ENCODE measurements at places on chromosomes 16 and 17.

DNA sequence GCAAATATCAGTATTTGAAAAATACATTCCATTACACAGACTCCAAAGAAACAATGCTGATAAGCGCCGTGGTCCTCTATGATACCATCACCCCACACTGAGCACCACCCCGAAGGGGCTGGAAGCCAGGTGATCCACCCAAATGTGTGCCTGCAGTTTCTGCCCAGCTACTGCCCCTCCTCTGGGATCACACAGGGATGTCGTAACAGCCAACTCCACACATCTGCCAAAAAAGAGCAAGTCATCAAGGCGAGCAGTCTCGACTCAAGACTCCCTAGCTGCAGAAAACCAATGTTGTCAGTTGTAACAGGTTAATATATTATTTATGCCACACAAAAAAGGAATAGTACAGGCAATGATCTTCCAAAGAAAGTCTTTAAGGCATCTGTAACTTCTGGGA, 21.0 kb downstream of the CYB5D2 start:
- no peak for DNase-seq

DNA sequence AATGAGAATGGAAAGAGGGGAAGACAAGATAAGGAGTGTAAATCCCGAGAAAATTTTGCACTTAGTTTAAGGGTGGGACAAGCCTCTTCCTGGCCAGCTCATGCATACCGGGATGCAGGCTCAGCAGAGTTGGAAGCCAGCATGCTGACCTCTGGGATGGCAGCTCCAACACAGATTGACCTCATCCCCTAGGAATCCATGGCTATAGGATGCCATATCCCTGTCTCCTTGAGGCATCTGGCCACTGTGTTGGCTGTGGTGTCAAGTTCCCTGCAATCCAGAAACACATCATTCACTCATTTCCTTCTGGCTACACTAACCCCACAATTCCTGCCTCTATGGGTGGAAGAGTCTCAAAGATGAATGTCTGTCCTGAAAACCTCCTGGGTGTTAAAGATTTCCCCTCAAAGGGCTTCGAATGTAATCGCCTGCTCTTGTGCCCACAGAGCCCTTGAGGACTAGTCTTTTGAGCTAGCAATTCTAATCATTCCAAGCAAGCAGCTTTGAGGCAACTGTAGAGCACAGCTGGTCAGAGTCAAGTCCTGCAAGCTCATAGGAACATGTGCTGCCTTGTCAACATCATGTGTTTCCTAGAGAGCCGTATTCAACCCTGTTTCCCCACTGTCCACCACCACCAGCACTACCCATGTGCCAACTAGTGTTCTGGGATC, 141.4 kb downstream of the PMP22 start:
- no peak for DNase-seq

DNA sequence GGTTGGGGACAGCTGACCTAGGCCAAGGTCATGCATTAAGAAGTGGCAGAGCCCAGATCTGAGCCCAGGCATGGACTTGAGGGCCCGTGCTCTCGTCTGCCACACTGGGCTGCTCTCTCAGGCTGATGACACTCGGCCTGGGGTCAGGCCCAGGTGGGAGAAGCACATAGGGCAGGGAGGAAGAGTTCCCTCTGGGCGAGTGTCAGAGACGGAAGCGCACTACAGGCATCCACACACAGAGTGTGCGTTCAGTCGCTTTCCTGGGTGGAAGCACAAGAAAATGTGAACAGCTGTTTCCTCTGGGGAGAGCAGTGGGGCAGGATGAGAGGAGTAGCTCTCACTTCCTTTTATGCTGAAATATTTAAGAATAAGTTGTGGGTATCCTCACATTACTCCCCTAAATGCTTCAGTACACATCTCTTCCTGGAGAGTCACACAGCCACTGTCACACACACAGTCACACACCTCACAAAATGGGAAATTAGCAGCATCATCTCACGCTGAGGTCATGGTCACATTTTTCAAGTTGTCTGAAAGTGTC, 59.7 kb downstream of the B9D1 start:
- DNase-seq: no peak

- DNase-seq: no peak
These were observed 7.9 kb upstream of the RNF222 start for GRCh38 chr17:8405499-8406016.

DNA sequence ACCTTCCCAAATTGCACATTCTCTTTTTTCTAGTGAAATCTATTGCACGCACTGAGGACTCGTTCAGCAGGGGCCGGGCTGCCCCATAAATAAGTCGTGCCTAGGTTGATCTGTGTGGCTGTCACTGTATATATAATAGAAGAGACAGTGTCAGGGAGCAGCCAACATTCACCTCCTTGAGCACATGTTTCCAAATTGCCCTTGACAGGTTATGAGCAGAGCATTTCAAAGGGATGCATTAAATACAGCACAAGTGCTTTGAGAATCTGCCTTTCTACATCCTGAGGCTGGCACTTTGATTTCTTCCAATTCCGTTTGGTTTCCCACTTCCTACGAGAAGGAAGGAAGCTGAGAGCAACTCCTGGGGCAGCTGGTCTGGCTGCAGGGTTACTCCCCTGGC, 291.2 kb downstream of the NPIPA8 start:
- DNase-seq: no peak

DNA sequence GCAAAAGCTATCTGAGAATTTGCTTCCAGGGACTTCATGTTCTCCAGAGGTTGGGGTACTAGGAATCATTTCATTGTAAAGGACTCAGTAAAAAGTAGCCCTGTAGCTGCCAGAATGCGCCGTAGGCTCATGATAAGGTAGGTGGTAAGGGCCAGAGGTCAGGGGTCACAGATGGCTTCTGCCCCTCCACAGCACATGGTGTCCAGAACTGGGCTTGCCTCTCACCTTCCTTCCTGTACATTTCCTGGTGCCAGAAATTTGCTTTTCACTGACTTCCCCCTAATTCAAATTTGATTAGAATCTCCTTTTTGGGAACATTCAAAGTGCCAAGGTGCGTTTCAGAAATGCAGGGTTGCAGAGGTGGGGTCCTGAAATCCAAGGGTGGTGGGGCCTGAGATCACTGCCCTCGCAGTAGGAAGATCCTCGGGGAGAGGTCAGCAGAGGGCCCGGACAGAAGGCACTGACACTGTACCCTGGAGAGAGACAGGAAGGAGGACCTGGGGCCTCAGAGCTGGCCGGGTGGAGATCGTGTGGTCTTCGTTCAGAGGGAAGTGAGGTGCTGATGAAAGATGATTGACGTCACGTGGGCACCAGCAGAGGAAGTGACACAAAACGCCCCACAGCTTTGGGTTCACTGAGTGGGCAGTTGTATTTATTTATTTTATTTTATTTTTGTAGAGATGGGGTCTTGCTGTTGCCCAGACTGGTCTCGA, 25.5 kb upstream of the METRNL start:
- DNase-seq: no peak

DNA sequence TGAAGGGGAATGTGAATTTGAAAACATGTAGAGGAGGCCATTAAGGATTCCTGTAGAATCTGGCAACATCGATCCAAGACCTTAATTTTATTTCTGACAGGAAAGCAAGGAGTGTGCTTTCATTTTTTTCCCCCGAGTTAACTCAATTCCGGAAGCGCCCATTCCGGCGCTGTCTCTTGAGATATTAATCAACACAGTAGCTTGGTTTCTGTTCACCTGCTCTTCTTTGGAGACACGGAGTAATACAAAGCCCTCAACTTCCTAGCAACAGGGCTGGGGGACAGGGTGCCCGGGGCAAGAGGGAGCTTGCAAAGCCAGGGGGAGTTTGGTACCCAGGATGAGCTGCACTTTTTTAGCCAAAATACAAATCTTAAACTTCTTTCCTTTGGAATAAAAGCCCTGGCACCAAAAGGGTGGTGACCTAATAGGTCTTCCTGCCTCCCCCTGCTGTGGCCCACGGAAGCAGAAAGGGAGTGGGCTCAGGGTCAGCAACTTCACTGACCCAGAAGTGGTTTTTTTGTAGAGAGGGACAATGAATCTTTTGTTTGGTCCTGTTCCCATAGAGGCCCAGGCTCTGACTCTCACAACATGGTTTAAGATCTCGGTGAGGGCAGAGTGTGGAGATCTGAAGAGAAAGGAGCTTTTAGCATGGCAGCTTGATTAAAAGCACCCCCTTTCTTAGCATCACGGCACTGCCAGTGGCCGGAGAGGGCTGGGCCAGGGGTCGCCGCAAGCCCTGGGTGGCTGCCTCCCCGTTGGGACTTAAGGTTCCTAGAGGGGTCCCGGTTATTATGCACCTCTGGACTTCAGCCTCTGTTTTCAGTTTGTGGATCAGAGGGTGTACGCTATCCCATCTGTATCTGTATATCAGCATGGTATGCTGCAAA, 207.3 kb downstream of the CCDC182 start:
- DNase-seq: no peak

DNA sequence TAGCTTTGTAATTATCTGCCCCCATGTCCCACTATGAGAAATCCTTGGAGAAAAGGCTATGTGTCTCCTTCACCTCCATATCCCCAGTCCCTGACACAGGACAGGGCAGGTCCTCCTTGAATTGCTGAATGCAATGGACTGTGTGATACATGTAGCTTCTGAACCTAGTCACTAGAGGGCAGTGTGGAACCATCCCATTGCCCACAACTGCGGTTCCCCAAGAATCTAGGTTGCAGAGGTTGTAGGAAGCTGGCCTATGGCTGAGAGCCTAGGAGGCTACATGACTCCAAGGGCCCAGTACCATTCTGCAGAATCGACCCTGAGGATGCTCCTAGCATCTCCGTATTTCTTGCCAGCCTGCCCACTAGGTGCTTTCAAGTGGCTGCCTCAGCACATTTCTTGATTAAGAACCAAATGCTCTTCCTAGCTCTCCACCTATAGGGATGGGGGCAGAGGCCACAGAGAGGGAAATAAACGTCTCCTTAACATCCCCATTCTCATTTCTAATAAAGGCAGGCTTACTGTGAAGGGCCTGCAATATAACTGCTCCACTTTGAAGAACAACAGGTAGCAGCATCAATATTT, 394.0 kb downstream of the CA10 start:
- peak; percentile 58 for DNase-seq

DNA sequence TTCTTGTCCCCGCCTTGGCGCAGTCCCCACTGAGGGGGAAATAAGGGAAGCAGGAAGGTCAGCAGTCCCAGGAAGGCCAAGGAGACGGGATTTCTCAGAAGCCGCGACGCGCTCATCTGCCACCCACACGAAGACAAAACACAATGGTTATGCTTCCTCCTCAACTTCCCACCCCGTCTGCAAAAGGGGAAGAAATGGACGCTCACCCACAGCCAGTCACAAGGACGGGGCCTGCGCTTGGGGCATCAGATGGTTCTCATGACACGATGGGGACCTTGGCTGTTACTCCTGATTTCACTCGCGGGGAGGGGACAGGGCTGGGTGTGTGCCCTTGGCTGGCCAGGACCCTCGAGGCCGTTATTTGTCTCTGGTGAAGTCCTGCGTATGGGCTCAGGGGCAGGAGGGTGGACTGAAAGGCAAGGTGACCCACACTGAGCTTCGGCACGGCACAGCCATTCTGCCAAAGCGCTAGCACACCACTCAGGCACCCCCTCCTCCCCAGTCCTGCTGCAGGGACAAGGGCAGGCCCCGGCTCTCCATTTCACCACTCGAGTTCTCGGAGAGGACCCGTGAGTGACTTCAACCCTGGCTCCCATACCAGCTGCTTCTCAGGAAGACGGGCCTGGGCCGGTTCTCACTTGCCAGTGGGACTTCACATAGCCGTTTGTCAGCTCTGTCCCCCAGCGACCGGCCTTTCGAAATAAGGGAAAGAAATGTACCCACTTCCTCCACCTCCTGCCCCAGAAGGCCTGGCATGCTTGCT, 84.5 kb downstream of the ABR start:
- no peak for DNase-seq

DNA sequence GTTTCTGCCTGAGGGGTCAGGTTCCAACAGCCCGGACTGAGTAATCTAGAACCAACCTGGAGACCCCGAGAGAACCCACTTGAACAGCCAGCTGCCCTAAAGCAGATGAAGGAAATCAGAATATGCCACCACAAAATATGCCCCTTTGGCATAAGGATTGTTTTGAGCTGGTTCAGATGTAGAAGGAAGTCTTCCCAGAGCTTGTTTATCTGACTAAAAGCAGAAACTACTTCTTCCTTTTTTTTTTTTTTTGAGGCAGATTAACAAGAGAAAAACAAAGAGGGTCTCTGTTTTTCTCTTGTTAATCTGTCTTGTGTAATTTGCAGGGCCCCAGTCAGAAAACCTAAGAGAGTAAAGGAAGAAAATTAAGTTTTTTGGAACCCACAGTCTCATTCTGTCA, 53.0 kb downstream of the PECAM1 start:
- no peak for DNase-seq

DNA sequence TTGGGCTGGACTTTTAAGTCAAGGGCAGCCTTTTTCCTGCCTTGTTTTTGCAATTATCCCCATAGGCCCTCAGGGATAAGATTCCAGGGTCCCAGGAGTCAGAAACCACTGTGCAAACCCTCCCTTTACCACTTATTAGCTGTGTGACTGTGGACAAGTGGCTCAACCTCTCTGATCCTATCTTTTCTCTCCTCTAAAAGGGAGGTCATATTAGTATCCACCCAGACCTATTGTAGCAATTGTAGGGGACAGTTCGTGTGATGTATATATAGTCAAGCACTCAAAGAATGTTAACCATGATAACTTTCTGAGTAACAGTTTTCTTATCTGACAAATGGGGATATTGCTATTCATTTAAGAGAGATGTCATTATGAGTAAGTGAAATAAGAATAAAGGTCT, 68.2 kb downstream of the IRX5 start:
- no peak for DNase-seq

DNA sequence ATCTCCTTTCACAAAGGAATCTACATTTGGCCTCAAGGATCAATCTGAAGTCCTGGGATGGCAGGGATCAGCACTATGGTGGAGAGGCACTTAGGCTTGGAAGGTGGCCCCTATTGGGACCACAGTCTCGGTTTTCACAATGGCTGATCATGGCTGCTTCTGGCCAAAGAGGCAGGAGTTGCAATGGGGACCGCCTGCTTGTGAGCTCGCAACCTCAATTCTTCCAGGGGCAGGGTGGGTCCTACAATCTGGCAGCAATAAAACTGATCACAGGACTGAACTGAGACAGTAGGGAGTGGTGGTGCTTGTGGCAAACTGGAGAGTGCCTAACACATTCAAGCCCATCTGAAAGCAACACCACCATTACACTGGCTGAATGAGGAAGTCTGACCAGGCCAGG, 83.1 kb downstream of the NETO2 start:
- no peak for DNase-seq

DNA sequence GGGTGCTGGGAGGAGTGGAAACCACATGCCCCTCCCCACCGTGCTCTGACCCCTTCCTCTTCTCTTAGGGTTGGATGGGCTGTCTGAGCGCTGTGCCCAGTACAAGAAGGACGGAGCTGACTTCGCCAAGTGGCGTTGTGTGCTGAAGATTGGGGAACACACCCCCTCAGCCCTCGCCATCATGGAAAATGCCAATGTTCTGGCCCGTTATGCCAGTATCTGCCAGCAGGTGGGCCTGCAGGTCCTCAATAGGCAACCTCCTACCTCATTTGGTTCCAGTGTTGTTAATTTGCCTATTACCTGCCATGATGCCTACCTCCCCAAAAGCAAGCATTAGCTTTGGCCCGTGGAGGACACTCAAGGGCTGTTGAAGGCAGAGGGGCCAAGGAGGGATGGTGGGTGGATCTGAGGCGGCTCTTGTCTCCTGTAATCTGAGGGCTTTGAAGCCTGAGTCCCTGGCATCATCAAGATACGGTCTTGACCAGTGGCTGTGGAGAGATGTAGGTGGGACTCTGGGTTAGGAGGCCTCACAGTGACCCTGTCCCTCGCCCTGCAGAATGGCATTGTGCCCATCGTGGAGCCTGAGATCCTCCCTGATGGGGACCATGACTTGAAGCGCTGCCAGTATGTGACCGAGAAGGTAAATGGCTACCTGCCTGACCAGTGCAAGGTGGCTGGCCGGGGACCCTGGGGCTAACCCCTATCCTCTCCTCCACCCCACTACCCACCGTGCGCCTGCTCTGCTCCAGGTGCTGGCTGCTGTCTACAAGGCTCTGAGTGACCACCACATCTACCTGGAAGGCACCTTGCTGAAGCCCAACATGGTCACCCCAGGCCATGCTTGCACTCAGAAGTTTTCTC, 3.4 kb downstream of the ALDOA start:
- no peak for DNase-seq

Data from left hindlimb (tissue), 1 donor.